ENCODE measurements at places on chromosomes 4 and X.

GRCh38 chr4:147786531-147786930, 54.6 kb downstream of the ARHGAP10 start:
- no peak for DNase-seq
- no peak overlapping the region for H3K4me3 ChIP-seq
- H3K4me1 ChIP-seq, result peaks cover 58% of the 10 kb centered on the region
- H3K36me3 ChIP-seq, result no peaks in the 10 kb centered on the region
- no peak overlapping the region for H3K27ac ChIP-seq

GRCh38 chr4:162162672-162163071, 1.1 kb downstream of the FSTL5 start:
- H3K27ac ChIP-seq, result no peak overlapping the region
- H3K27me3 ChIP-seq, result peaks cover 4% of the 10 kb centered on the region
- peaks cover 9% of the 10 kb centered on the region for H3K4me1 ChIP-seq
- no peak overlapping the region for H3K4me3 ChIP-seq

DNA sequence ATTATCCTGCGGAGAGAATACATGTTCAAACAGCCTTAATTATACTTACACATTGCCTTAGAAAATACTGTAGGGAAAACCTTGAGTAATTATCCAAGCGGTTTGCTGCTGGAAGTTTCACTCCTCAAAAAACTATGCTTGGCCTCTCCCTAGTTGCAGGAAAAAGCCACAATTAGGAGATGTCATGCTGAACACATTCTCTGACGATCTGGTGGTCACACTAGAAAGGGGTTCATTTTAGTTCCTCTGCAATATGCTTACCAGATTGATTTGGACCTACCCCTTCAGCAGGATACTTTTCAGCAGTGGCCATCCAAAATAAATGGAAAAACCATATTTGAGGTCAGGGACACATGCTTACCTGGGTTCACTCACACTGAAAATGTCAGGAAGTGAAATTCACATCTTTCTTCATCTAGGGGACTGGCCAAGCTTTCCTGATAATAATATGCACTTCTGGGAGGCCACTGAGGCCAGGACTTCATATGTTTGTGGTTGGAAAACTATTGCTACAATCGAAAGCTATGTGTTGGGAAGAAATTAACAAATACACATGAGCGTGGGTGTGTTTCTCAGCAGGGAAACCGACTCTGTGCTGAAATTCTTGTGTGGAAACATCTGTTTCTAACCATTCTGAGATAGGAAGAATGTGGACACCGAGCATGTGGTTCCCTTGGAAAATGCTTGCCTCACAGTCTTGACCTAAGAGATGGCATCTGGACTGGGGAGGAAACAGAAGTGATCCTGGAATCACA, 68.8 kb downstream of the ATXN3L start:
- H3K4me3 ChIP-seq, result no peak overlapping the region
- no peaks in the 10 kb centered on the region for H3K27me3 ChIP-seq
- no peaks in the 10 kb centered on the region for H3K36me3 ChIP-seq

DNA sequence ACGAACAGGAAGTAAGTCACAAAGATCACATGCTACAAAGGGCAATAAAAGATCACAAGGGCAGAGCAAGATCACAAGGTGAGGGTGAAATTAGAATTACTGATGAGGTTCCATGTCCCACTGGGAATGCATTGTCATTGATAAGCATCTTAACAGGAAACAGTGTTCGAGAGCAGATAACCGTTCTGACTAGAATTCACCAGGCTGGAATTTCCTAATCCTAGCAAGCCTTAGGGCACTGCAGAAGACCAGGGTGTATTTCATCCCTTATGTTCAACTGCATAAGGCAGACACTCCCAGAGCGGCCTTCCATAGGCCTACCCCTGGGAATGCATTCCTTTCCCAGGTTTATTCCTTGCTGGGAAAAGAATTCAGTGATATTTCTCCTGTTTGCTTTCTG, 980.6 kb upstream of the LCORL start:
- H3K27me3 ChIP-seq, result no peaks in the 10 kb centered on the region
- no peaks in the 10 kb centered on the region for H3K4me1 ChIP-seq
- H3K36me3 ChIP-seq, result no peaks in the 10 kb centered on the region
- no peak overlapping the region for H3K27ac ChIP-seq

DNA sequence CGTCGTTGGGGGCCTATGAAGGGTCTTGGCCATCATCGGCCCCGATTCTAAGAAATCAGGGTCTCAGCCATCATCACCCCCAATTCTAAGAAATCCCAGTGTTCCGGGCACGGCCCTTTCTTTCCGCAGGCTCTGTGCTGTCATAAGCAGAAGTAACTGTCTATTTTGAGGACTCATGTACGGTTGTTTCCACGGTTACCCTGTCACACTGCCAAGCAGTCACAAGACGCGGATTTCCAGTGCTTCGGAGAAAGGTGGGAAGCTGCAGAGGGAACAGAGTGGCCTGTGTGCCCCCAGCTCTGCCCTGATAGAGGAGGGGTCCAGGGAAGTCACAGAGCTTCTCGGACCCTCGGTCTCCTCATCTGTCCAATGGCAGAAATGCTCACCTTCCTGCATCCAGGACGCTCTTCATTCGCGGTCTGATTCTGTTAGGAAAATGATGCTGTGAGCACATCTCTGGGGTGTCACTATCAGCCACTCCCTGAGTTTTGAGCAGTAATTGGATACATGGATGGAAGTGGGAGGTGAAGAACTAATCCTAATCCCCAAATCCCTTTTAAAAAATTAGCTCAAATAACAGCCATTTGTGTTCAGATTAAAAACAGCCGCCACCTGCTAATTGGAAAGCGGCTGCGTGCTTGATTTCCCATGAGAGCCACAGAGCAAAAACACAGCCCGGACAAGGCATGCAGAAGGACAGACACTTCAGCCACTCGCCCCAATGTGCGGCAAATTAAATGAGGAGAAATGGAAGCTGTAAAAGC, 73.1 kb downstream of the WFS1 start:
- no peak overlapping the region for H3K27ac ChIP-seq
- peaks cover 14% of the 10 kb centered on the region for H3K4me1 ChIP-seq
- H3K27me3 ChIP-seq, result no peaks in the 10 kb centered on the region
- no peaks in the 10 kb centered on the region for H3K36me3 ChIP-seq
- H3K4me3 ChIP-seq, result no peak overlapping the region

GRCh38 chr4:56995525-56995924, 16.8 kb downstream of the POLR2B start:
- no peaks in the 10 kb centered on the region for H3K4me1 ChIP-seq
- peaks cover 88% of the 10 kb centered on the region for H3K36me3 ChIP-seq
- H3K27ac ChIP-seq, result no peak overlapping the region
- no peaks in the 10 kb centered on the region for H3K27me3 ChIP-seq
- no peak for DNase-seq

- no peaks in the 10 kb centered on the region for H3K36me3 ChIP-seq
- peaks cover 14% of the 10 kb centered on the region for H3K4me1 ChIP-seq
- no peaks in the 10 kb centered on the region for H3K27me3 ChIP-seq
- H3K27ac ChIP-seq, result no peak overlapping the region
Measured at GRCh38 chr4:175536852-175537453, 275.1 kb downstream of the GPM6A start.

- no peaks in the 10 kb centered on the region for H3K27me3 ChIP-seq
- H3K4me3 ChIP-seq, result no peak overlapping the region
- H3K36me3 ChIP-seq, result no peaks in the 10 kb centered on the region
- no peak for DNase-seq
Measured at GRCh38 chr4:100823066-100823992, 305.5 kb upstream of the EMCN start.

- no peaks in the 10 kb centered on the region for H3K27me3 ChIP-seq
- H3K27ac ChIP-seq, result no peak overlapping the region
- DNase-seq, result no peak
- H3K4me3 ChIP-seq, result no peak overlapping the region
Measured at GRCh38 chr4:168731006-168731636, 234.3 kb downstream of the PALLD start.

DNA sequence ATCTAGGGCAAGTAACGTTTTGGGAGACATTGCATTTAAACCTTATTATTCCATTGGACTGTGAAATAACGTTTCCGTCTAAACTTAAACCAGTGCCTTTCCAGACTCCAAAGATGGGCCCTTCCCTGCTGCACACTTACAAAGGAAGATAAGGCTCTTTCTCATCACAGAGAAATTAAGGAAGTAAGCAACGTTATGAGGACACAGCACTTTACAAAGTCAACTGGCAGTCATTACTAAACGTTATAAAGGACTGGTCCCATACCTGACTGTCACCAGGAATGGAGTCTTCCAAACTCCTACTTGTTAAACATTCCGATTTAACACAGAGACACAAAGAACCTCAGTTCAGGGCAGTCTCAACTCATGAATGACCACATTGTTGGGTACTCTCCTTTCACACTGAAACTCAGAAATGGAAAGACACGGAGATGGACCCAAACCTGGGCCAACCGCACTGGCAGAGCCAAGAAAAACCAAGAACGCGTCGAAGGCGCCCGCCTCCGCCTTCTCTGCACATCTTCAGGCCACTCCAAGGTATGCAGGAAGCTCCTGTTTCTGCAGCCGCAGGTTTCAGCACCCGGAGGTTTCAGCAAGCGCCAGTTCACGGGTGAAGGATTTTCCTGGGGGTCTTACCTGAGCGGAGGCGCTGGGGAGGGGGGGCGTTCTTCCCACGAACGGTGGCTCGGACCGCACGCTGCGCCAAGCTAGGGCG, 670 bp downstream of the PAPSS1 start:
- peak; percentile 64 for DNase-seq
- H3K4me1 ChIP-seq, result peaks cover 6% of the 10 kb centered on the region
- H3K27ac ChIP-seq, result peak overlapping the region; percentile 54
- H3K4me3 ChIP-seq, result peak overlapping the region; percentile 61

- no peaks in the 10 kb centered on the region for H3K27me3 ChIP-seq
- no peak for DNase-seq
- no peaks in the 10 kb centered on the region for H3K4me1 ChIP-seq
- H3K4me3 ChIP-seq, result no peak overlapping the region
- H3K36me3 ChIP-seq, result no peaks in the 10 kb centered on the region
- no peak overlapping the region for H3K27ac ChIP-seq
Measured at GRCh38 chr4:115629270-115629669, 515.9 kb upstream of the NDST4 start.

DNA sequence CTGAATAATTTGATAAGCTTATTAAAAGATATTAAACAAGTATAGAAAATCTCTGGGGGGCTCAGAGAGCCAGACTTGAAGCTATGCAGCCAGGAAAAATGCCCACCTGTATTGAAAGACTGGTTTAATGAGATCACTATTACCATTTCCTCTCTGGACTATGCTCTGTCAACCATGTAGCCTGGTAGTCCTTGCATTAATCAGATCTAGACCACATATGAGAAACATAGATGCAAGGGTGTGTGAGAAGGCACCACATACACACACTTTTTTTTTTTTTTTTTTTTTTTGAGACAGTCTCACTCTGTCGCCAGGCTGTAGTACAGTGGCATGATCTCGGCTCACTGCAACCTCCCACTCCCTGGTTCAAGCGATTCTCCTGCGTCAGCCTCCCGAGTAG, 75.9 kb upstream of the ATP8A1 start:
- H3K4me1 ChIP-seq, result no peaks in the 10 kb centered on the region
- no peak for DNase-seq
- no peaks in the 10 kb centered on the region for H3K36me3 ChIP-seq
- H3K27me3 ChIP-seq, result no peaks in the 10 kb centered on the region
- H3K4me3 ChIP-seq, result no peak overlapping the region

- H3K4me3 ChIP-seq, result no peak overlapping the region
- H3K27ac ChIP-seq, result no peak overlapping the region
- H3K4me1 ChIP-seq, result no peaks in the 10 kb centered on the region
- H3K36me3 ChIP-seq, result no peaks in the 10 kb centered on the region
- DNase-seq, result no peak
Measured at GRCh38 chrX:94676285-94676684, 1002.3 kb downstream of the FAM133A start.

DNA sequence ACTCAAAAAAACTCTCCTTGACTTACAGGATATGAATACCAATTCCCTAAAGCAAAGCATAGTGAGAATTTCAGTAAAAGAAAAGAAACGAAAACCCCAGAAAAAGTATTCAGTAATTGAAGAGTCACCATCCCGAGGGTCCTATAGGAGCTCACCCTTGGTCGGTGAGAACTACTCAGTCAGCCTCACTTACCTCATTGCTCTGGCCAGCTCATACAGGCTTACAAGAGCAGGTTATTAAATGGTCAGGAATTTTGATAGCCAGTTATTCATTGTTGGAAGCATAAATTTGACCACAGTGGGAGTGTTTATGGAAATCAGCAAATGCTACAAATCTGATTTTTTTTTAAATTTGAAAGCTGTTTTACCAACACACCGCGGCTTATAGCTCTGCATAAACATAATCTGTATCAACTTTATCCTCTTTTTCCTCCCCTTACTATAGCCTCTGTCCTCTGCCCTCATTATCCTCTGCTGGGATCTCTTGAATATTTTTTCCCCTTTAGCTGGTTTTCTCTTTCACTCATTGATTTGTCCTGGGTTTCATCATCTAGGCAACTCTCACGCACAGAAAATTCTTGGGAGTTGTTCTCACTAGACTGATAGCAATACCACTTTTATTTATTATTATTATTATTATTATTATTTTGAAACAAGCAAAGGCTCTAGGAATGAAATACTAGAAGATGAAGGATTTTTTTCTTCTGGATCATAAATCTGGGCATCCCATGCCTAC, 11.0 kb upstream of the CXCL2 start:
- H3K4me3 ChIP-seq, result no peak overlapping the region
- no peaks in the 10 kb centered on the region for H3K27me3 ChIP-seq
- peaks cover 75% of the 10 kb centered on the region for H3K4me1 ChIP-seq
- no peaks in the 10 kb centered on the region for H3K36me3 ChIP-seq
- peak; percentile 77 for DNase-seq

DNA sequence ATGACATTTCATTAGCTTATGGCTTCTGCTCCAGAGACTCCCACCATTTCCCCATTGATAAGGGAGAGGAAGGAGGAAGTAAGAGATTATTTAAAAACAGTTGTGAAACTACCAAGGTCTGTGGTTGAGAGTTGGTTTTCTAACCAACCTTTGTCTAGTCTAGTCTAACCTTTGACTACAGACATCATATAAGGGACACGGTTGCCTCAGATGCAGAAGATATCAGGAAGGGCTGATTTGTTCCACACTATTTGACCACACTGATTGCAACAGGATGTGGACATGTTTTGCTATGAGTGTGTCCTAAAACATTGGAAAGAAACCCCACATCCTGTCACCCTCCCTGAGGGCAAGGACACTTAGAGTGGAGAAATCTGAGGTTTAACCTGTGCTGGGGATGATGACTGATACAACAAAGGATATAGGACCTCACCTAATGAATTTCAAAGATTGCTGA, 53.0 kb downstream of the COQ2 start:
- no peak for DNase-seq
- H3K36me3 ChIP-seq, result no peaks in the 10 kb centered on the region
- peaks cover 14% of the 10 kb centered on the region for H3K4me1 ChIP-seq
- H3K4me3 ChIP-seq, result no peak overlapping the region
- H3K27ac ChIP-seq, result no peak overlapping the region
- H3K27me3 ChIP-seq, result no peaks in the 10 kb centered on the region

DNA sequence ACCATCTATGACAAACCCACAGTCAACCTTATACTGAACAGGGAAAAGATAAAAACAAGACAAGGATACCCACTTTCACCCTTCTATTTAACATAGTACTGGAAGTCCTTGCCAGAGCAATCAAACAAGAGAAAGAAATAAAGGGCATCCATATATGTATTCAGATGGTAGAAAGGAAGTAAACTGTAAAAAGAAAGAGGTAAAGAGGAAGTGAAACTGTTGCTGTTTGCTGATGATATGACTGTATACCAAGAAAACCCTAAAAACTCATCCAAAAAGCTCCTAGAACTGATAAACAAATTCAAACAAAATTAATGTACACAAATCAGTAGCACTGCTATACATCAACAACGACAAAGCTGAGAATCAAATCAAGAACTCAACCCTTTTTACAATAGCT, 538.7 kb upstream of the PABPC4L start:
- H3K27ac ChIP-seq, result no peak overlapping the region
- no peak overlapping the region for H3K4me3 ChIP-seq
- no peaks in the 10 kb centered on the region for H3K27me3 ChIP-seq
- no peaks in the 10 kb centered on the region for H3K36me3 ChIP-seq
- no peak for DNase-seq

GRCh38 chr4:126591583-126591982, 1041.2 kb upstream of the INTU start:
- H3K4me3 ChIP-seq, result no peak overlapping the region
- H3K36me3 ChIP-seq, result no peaks in the 10 kb centered on the region
- DNase-seq, result no peak
- H3K27me3 ChIP-seq, result no peaks in the 10 kb centered on the region

All from RWPE2 (cell line).